IPS DF 19.7 (cell line): ENCODE measurements at places on chromosomes 6 and 20.

GRCh38 chr6:25868436-25869183 is 5.4 kb downstream of the SLC17A3 start:
- no peak for DNase-seq

DNA sequence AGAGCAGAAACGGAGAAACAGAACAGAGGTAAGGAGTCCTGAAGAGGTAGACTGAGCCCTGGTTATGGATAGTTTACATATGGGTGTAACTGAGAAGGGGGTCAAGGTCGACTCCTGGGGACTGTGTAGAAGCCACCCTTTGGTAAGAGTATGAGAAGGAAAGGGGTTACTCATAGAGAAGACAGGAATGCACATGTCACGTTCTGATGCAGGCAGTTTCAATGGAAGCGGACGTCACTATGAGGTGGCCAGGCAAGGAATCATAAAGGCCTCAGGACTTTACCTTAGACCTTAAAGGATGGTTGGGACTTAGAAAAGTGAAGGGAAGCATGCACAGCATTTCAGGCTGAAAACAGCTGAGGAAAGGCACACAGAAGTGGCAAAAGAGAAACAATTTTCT is 25.1 kb downstream of the RGS17 start:
- no peak for DNase-seq

DNA sequence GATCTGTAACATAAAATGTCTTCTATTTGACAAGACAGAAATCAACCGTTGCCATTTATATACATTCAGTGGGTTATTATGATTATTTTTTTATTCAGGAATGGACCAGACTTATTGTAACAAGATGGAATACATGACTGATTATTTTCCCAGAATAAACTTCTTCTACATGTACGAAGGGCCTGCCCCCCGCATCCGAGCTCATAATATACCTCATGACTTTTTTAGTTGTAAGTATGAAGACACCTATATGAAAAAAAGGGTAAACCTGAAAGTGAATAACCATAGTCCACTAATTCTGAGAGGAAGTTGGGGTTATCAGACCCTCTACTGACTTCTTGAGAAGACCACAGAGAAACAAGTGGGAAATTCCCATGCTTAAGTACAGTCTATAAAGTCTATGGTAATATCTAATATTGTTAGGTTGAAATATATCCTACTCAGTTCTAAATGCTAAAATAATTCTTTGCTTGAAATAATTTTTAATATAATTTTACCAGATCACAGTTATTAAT is 15.9 kb downstream of the OR2A4 start:
- no peak for DNase-seq

DNA sequence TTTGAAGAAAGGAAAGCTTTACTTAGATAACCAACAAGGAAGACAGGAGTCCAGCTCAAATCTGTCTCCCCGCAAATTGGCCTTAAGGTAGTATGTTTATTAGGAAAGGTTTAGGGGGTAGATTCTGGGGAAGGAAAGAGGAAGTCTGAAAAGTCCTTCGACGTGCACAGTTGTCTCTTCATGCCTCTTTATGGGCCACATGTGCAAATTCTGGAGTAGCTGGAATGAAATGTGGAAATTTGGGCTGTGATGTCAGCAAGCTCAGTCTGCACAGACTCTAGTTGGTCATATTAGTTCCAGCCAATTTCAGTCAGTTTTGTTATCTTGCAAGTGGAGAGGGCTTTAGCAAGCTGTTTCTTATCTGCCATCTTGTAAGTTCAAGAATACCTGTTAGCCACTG is 50.1 kb downstream of the NUP153 start:
- DNase-seq, result no peak

DNA sequence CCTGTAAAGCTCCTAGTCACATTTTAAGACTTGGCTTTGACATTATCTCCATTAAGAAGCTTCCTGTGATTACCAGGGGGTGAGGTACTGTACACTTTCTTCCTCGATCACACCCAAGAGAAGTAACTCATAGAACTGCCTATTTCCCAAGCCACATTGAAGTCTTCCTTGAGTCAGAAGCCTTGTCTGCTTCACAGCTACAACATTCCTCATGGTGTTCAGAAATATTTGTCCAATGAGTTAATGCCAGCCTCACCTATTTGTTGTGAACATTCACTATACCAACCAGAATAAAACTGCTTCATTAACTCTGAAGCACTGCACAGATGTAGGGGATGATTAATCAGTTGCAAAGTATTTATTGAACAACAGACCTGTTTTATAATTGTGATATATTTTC is 622.3 kb downstream of the PTPRT start:
- DNase-seq, result no peak

DNA sequence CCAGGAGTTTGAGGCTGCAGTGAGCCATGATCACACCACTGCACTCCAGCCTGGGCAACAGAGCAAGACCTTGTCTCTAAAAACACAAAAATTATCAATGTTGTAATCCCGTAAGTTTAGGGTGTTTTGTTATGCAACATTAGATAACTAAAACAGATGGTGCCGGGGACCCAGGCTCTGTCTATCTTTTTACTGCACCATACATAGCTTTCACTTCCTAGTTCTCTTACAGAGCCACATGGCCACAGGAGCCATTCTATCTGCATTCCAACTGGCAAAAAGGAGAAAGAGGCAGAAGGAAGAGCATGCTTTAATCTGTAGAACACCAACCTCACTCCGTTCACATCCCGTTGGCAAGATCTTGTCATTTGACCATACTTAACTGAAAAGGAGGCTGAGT is 5.4 kb upstream of the TCF15 start:
- DNase-seq, result no peak

GRCh38 chr20:51183451-51183850 is 160.5 kb upstream of the KCNG1 start:
- DNase-seq, result no peak

DNA sequence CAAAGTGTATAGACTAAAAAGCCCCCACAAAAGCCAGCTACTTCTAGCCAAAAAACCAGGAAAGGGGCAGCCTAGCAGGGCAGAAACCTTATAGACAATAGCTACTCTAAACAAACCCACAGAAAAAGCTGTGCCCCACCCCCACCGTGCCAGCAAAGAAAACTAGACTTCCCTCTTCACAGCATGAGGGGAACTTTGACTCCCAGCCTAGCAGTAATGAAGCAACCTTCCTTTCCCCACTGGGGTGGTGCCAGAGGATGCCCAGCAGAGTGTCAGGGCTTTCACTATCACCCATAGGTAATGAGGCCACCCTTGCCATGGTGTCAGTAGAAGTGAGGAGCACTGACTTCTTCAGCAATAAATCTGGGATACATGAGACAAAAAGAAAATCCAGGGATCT is 99.0 kb upstream of the LGSN start:
- DNase-seq, result no peak

DNA sequence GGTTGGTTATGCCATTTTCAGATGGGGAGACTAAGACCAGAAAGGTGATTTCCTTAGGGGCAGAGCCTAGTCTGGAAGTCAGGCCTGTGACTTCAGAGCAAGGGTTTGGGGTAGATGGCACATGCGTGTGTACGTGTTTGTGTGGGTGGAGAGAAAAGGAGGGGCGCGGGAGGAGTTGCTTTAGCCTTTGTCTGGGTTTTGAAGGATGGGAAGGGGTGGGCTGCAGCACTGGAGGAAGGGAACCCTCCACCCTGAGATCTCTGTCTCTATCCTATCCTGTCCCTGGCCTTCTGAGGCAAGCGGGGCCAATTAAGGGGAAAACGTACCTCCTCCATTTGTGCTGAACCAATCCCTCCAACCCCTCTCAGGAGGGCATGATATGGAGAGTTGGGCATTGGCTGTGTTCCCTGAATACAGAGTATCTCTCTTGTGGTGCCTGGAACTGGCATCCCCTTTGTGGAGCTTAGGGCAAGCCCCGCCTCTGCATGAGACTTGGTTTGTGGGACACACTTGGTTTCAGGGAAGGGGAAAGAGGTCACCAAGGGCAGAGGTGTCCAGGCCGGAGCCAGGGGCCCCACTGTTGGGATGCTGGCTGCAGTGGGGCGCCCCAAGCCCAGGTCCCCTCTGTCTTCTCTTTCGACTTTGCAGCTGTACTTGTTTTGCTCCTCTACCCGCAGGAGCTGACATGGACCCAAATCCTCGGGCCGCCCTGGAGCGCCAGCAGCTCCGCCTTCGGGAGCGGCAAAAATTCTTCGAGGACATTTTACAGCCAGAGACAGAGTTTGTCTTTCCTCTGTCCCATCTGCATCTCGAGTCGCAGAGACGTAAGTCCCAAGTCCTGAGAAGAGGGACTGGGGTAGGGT is at the start of gene DBNDD2:
DBNDD2 (plus strand) TSS at position 507 of the 863 bp plus-strand sequence; CDS start at position 686, 179 bp downstream.
- DNase-seq, result no peak

DNA sequence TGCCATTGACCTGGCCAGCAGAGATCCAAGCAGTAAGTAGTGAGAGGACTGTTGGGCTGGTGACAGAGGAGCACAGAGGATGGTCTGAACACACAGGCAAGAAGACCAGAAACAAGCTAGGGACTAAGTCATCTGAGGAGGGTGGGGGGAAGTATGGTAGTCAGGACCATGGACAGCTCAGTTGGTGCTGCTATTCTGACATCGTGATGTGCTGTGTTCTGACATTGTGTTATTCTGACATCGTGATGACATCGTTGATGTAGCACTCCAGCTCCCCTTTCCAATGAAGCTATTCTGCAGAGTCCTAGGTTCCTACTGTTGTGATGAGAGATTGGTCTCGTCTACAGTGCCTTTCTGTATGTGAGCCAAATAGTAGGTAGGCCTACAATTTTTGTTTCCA is 28.7 kb downstream of the CFAP206 start:
- peak; percentile 61 for DNase-seq

DNA sequence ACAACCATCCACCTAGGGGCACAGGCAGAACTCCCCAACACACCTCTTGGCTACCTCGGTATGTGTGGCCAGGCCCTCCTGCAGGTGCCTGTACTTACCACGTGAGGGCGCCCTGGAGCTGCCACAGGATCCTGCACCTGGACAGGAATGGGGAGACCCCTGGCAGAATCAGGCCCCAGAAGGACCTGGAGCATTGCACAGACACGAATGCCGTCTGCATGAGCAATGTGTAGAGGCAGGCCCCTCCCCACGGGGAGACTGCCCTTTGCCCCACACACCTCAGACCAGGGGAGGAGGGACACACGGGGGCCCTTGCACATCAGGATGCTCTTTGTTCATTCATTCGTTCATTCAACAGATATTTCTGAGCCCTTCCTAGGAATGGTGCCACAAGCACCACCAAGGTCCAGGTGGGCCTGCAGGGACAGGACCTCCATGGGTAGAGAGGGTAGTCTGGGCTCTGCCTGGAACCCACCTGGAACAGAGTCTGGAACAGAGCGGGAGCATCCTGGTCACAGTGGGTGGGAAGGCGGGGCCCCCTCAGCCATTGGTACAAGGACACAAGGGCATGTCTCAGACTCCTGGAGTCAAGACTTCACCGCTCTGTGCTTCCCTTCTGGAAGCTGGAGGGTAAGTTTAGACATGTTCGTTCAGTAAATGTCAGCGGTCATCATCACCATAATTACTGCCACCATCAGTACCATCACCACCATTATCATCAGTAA is 32.3 kb downstream of the YTHDF1 start:
- no peak for DNase-seq

DNA sequence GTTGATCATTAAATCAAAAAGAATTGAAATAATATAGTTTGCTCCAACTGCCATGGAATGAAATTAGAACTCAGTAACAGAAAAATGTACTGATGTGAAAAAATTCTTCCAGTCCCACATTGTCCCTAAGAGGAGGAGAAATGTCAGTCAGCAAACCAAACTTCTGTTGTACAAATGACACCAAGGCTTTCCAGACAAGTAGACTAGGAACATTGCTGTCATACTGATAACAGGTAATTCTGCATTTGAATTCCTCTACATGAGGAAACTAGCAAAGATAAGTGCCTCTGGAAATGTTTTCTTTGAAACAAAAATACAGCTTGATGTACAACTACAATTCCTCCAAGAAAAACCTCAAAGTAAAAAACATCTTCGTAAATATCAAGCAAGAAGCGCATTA is 90.2 kb downstream of the HIVEP1 start:
- no peak for DNase-seq
